ENCODE measurements at places on chromosomes 12 and 14.

DNA sequence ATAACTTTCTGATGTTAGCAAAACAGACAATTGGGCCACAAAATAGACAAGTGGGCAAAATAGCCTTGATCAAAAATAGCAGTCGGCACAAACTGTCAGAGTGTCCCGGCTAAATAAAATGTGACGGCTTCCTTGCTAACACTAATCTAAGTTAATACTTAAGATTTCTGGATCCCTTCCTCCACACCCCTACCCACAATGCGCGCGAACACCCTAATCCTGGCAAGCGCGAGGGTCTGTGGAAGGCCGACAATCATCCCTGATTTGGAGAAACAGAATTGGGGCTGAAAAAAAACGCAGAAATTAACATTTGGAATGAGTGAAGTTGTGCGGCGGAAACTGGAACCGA is 489 bp downstream of the CEP290 start:
- DNase-seq, result no peak

DNA sequence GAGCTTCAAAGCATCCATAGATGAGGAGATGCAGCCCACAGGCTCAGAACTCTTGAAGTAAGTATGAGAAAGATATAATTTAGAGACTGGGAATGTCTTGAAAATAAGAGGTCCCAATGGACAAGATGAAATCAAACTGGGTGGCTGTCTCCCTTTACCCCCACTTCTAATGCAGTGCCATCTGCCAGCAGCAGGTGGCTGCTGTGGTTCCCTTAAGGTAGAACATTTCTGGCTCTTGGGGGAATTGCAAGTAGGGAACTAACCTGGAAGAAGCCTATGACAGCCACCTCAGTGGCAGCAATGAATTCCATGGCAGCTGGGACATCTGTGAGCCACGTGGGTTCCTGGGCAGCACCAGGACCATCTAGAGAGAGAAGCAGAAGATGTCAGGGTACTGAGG is 648 bp downstream of the ERP27 start:
- DNase-seq, result no peak

DNA sequence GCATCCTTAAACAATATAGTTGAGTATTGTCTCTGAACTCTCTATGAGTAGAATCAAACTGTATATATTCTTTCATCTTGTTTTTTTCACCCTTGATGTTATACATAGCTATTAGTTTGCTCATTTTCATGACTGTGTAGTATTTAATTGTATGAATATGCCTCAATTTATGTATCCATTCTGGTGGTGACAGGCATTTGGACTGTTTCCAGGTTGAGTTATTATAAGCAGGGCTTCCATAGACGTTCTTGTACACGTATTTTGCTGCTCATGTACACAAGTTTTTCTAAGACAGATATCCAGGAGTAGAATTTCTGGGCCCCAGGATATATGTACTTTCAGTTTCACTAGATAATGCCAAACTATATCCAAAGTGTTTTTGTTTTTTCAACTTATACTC is 211.4 kb downstream of the NTF3 start:
- DNase-seq, result no peak

- no peak for DNase-seq
Measured at GRCh38 chr12:27652174-27652763, 44.0 kb upstream of the REP15 start.

GRCh38 chr12:82608706-82609105 is 78.0 kb upstream of the TMTC2 start:
- no peak for DNase-seq

- no peak for DNase-seq
Measured at GRCh38 chr12:12892681-12893141, 1.3 kb downstream of the GPRC5A start.

GRCh38 chr12:25557830-25558436 is 4.8 kb upstream of the LMNTD1 start:
- DNase-seq, result no peak

DNA sequence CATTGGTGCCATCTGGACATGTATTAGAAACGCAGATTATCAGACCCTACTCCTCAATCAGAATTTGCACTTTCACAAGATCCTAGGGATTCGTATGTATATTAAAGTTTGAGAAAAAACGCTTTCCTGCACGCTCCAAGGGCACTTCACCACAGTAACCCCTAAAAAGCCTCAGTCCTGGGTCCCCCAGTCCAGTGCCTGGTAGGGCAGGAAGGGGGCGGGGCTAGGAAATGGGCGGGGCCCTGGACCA is 369 bp downstream of the DEPDC4 start:
- peak; percentile 97 for DNase-seq

- DNase-seq, result no peak
Measured at GRCh38 chr14:103899316-103899715, 28.9 kb upstream of the TDRD9 start.

GRCh38 chr14:49879646-49880204 is 13.2 kb upstream of the ARF6 start:
- DNase-seq, result no peak

DNA sequence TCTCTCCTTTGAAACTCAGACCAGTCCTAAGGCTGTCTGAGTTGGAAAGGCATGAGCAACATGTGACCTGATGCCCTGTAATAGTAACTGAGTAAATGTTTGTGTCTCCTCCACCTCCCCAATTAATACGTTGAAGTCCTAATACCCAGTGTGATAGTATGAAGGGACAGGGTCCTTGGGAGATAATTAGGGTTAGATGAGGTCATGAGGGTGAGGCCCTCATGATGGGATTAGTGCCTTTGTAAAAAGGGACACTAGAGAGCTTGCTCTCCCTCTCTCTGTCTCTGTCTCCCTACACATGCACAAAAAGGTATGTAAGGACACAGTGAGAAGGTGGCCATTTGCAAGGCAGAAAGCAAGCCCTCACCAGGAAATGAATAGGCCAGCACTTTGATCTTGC is 18.1 kb upstream of the KIF21A start:
- DNase-seq, result no peak

GRCh38 chr14:54585214-54585613 is 18.3 kb downstream of the SAMD4A start:
- DNase-seq, result no peak

DNA sequence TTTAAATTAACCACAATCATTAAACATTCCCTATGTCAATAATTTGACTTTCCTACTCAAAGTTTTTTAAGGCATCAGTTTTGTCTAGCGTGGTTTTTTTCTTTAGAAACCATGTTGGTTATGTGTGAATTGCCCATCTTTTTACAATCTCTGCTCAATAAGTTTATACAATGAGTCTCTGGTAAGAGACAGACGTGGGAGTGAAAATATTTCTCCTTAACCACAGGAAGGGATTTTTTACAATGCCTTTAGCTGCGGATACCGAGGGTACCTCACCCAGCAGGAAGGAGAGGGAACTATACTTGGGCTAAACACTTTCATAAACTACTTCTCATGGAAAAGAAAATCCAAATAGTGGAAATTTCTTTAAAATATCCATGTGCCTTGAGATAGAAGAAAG is 191.4 kb upstream of the BCL2L14 start:
- no peak for DNase-seq

DNA sequence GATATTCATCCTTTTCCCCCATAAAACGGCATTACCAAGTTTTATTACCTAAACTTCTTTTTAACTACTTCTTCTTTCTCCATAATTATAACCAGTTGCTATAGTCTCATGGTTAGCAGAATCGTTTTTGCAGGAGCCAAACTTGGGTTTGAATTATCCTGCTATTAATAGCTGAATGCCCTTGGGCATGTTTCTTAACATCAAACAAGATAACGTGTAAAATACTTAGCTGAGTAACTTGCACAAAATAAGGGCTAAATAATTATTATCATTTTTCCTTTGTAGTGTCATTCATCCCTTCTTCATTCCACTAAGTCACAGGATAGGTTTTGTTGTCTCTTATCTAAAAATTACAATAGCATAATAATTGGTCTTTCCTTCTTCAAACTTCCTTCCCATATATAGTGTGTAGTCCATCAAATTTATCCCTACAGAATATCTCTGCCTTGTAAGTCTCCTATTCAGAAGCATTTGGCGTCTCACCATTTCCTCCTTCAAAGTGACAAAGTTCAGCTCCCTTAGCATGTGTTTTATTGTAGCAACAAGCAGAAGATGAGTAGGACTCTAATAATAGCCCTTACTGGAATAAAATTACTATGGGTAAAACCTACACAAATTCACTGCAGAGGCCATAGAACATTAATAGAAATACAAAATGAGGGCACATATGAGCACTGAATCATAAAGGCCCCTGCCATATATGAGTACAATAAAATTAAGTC is 63.8 kb downstream of the FAR2 start:
- no peak for DNase-seq

DNA sequence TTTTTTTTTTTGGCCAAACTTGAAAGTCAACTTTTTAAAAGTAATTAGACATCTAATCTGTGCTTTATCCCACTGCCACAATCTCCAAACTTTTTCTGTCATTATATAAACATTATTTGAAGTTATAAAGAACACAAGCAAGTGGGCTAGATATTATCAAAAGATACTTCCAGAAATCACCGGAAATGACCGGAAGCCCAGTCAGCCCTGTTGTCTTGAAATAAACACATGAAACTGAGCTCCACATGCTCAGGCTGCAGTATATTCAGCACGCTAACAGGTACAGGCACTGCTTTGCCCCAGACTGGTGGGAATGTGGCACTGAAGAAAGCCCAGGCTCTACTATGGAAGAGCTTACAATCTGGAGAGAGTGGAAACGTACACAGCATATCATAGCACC is 158.9 kb upstream of the PLEKHG7 start:
- no peak for DNase-seq

- no peak for DNase-seq
Measured at GRCh38 chr12:63041601-63042000, 106.7 kb upstream of the PPM1H start.

DNA sequence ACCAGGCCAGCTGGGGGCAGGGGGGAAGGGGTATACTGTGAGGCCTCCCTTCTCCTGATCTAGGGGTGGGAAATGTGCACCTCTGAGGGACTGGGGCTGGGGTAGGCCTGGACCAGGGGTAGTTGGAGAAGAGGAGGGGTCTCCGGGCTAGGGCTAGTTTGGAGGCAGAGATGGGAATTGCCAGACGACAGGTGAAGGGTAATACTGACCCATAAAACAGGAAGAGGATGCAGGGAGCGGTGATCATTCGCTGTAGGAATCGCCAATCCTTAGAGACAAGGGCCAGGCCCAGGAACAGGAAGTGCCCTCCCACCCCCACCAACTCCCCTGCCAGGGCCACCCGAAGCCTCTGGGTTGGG is 4.4 kb downstream of the SLC22A17 start:
- no peak for DNase-seq

DNA sequence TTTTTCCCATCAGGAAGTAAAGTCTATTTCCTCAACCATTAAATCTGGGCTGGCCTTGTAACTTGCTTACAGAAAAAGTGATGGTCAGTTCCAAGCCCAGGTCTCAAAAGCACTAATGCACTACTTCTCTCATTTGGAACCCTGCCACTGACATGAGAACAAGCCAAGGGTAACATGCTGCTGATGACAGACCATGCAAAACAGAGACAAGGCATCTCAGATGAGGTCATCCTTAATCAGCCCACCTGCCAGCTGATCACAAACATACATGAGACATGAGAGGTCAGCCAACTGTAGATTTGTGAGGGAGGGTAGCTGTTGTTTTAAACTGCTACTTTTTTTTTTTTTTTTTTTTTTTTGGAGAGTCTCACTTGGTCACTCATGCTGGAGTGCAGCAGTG is 16.2 kb downstream of the TWF1 start:
- DNase-seq, result no peak

DNA sequence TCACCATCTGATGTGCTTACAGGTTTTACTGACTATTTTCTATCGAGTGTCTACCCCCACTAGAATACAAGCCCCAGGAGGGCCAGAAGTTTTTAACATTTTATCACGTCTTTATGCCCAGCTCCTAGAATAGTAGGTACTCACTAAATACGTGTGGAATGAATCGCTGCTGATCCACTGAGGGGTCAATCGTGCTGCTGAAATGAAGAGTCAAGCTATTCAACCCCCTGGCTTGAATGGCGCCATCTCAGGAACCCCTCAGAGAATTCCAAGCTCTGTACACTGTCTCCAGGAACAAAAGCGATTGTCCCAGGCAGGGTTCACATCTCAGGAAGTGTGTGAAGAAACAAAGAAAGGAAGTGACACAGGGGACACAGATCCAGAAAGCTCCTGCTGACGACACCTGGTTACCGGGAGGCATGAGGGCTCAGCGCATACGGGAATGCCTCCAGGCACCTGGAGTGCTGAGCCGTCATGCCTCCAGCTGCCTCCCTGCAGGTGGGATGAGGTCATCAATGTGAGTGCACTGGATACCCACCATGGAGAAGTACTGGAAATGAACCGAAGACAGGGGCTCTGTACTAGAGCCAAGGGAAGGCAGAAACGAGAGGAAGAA is 45.6 kb downstream of the PITPNM2 start:
- DNase-seq, result no peak

- DNase-seq, result peak; percentile 59
Measured at GRCh38 chr14:68941820-68942219, 37.3 kb downstream of the ACTN1 start.

- no peak for DNase-seq
Measured at GRCh38 chr12:71160585-71160984, 2.8 kb upstream of the TSPAN8 start.

GRCh38 chr14:25411781-25412757 is 362.1 kb upstream of the STXBP6 start:
- no peak for DNase-seq

DNA sequence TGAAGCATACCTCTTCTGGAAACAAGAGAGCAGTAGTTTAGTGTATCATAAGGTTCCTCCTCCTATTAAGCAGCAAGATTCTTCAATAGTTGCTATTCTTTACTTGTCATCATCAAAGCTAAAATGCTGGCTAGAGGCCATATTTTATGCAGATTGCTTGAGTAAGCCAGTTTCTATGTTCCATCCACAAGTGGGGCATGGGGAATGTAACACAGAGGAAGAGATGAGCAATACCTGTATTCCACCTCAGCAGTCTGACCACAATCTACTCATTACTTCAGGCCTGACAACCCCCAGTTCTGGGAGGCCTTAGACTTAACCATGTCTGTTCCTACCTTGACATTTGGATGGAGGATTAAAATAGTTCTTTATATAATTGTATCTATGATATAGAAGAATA is 423.6 kb downstream of the BTG1 start:
- no peak for DNase-seq

DNA sequence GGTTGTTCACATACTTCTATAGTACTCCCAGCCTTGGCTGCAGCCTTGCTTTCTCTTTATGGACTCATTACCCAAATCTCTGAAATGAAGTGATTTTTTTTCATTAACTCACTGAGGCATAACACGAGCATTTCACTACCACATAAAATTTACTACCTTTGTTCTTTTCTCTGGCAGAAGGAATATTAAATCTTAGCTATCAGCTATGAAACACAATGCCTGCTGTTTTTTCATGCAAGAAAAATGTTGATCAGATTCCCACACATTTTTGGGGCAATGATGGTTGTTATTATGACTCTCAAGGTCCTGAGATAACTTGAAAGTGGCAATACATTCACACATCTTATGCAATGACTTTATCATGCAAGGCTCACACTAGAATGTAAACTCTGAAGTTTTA is 225.3 kb upstream of the ATP2B1 start:
- no peak for DNase-seq

DNA sequence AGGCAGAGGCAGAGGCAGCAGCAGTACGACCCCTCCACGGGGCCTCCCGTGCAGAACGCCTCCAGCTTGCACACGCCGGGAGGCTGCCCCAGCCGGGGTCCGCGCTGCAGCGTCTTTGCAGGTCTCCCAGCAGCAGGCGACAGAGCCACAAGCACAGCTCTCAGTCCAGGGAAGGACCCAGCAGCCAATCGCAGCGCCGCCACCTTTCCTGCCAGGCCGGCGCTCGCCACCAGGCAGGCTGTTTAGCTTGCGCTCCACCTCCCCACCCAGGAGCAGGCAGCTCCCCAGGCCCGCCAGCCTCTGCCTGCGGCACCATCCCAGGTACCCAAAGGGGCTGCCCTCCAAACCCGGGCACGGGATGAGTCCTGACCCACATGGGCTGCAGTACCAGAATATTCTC is 25.2 kb downstream of the DDX51 start:
- no peak for DNase-seq

All from Right ventricle myocardium superior (tissue), 1 donor.